Epithelial cell of proximal tubule (primary cell): ENCODE measurements at places on chromosomes 12 and 14. TPM values are rescaled to one million over a fixed set of nuclear protein-coding genes. Genes with fewer than 3 reads are reported as not detected.

DNA sequence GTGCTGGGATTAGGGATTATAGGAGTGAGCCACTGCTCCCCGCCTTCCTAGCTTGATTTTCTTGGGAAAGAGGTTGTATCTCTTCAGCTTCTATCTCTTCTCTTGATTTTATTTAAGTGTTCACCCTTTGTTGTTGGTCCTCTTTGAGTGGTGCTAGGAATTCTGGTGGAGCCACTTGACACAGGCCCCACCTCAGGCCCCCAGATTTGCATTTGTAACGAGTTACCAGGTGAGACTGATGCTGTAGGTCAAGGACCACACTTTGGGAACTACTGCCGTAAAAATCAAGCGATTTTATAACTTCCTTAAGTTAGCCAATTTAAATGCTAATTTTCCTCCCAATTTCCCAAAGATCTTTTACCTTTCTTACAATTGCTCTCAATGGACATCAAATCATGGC is 26.3 kb downstream of the SRGAP1 start:
- no peak for DNase-seq

The SOAT2 gene
- total RNA-seq, result not detected in 2 replicates

- peak; percentile 16 for DNase-seq
Measured at GRCh38 chr12:110403976-110404682, 621 bp upstream of the ANAPC7 start.

The LRRC10 gene
- total RNA-seq, result not detected in 2 replicates

DNA sequence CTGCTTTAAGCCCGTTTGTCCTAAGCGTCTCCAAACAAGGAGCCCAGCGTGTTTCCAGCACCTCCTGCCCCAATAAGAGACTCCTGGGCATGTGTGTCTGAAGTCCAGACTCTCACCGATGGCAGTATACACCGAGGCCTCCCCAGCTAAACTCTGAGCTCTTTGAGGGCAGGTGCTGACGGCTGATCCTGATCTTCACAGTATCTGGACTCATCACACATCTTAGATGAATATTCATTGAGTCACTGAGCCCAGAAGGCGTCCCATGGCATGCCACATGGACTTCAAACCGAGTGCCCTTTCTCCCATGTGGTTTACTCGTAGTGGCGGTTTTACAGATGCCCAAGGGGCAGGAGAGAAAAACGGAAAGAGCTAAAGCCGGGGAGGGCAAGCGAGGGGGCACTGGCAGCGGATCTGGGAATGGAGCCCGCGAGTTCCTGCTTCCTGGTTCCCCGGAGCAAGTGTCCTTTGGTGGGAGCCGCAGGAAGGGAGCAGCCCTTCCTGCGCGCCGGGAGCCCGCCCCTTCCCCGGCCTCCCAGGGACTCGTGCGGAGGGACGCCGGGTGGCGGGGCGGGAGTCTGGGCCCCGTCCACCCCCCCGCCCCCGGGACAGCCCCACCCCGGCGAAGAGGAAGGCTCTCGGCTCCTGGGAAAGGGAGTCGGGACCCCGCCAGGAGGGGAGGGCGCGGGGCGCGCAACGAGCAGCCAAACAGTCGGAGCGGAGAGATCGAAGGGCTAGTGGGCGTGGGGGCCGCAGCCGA is 585 bp upstream of the TEAD4 start:
- DNase-seq, result peak; percentile 23

The SDR9C7 gene
- not detected in 2 replicates for total RNA-seq
